ENCODE measurements at places on chromosomes 16 and 17.

GRCh38 chr17:57326764-57327163, 70.4 kb downstream of the MSI2 start:
- DNase-seq = no peak

GRCh38 chr17:75130059-75130631, 1.4 kb downstream of the NT5C start:
- no peak for DNase-seq

GRCh38 chr16:86011532-86011931, 112.6 kb downstream of the IRF8 start:
- DNase-seq = no peak

GRCh38 chr17:80099291-80100034, 1.9 kb upstream of the GAA start:
- no peak for DNase-seq

DNA sequence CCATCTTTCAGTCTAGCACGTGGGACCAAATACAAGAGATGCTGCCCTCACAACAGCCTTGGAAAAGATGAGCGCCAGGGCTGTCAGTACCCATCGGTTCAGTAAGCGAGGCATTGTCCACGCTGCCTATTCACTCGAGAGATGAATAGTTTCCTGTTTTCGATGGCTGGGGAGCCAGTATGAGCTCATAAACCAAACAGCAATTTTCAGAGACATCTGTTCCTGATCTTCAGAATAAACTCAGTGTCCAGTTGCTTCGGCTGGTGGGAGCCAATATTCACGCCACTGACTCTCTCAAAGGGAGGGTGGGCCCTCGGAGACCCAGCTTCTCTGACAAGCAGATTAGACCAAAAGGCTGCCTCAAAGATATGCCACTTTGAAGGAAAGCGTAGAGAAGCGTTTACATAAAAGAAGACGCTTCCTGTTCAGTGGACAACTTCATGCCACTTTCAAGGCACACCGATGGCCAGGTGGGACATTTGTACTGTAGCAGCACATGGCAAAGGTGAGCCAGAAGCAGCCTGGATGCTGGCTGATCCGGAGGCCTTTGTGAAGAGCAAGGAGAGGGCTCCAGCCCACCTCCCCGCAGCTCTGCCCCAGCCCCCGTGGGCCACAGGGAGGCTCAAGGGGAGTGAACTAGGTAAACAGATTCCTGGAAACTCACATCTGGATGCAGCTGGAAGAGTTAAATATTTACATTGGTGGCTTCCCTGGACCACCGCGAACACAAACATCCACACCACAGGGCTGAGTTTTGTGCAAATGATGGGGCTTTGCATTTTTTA, 6.0 kb downstream of the TIMM22 start:
- peak; percentile 77 for DNase-seq

- no peak for DNase-seq
Measured at GRCh38 chr17:2862197-2862596, 66.0 kb downstream of the RAP1GAP2 start.

DNA sequence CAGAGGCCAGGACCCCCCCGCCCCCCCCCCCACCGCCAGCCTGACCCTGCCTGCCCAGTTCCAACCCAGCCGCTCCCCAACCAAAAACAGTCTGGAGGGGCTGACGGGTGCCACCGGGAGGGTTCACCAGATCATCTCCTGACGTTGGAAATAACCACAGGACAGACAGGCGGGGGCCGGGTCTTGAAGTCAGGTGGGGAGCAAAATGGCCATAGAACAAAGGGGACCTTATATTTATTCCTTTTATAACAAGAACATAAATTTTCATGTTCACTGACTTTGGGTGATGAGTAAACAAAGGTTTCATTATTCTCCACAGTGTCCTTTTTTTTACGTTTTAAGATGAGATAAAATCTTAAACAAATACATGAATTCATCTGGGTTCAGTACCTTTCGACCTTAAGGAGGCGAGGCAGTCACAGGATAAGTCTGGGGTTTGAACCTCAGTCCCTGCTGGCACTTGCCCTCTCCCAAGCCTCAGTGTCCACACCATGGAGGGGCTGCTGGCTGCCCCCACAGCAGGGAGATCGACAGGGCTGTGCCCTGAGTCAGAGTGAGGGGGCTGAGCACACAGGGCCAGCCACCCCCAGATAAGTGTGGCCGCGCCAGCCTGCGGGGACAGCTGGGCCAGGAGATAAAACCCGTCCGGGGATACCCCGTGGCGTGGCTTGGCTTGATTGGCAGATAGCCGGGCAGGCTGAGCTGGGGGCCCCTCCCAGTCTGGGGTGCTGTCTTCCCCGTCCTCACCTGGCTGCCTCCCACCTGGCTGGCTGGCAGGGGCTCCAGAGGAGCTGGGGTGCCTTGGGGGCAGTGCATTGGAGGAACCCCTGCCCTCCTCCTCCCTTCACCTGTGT, 15.0 kb downstream of the SLC7A5 start:
- DNase-seq = no peak

- DNase-seq = no peak
Measured at GRCh38 chr17:80957461-80957941, 34.1 kb upstream of the CHMP6 start.

DNA sequence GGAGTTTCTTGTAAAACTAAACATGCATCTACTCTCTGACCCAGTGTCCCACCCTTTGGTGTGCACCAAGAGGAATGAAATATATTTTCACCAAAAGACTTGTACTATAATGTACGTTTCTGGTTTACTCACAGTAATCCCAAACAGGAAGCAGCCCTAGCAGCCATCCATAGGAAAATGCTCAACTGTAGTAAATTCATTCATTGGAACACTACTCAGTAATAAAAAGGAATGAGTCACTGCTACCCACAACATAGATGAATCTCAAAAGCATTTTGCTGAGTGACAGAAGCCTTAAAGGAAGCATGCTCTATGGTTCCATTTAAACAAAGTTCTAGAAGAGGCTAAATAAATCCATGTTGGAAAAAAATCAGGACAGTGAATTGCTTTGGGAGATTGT, 37.6 kb upstream of the DHRS7B start:
- DNase-seq = peak; percentile 51

GRCh38 chr17:42287977-42288802, at the start of gene STAT5A:
TSS of gene STAT5A (plus strand) at chr17:42288498. CDS start at chr17:42289412, 914 bp downstream.
- peak; percentile 80 for DNase-seq

GRCh38 chr17:37220607-37220953, 155.2 kb upstream of the C17orf78 start:
- DNase-seq = peak; percentile 39

DNA sequence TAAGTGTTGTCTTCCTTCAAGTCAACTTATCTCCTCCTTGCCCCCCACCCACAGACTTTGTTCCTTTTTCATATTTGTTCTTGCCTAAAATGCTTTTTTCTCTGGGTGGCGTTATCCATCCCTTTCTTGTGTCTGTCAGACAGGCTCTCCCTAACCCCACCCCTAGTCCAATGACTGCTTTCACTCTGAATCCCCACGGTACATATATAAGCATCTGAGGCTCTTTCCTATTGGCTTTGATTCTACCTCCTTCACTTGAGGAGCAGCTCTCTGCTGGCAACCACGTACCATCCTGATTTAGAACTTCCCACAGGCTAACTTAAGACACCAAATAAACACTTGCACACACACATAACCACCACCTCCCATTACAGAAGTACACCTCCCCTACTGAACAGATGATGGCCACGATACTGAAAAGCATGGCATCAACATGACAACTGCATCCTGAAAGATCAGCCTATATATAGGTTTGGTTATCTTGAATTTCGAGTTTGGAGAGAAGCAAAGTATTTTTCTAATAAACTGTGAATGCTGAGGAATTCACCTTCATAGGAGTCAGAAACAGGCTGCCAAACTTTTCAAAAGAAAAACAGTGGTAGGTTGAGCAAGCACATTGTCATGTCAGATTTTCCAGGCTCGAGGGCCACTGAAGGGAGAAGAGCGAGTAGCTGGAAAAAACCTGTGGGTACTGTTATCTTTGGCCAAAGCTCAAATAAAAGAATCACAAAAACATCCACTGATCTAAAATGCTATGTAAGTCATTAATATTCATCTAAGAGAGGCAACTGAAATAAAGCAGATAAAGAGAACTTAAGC, 24.3 kb downstream of the STAT3 start:
- no peak for DNase-seq

DNA sequence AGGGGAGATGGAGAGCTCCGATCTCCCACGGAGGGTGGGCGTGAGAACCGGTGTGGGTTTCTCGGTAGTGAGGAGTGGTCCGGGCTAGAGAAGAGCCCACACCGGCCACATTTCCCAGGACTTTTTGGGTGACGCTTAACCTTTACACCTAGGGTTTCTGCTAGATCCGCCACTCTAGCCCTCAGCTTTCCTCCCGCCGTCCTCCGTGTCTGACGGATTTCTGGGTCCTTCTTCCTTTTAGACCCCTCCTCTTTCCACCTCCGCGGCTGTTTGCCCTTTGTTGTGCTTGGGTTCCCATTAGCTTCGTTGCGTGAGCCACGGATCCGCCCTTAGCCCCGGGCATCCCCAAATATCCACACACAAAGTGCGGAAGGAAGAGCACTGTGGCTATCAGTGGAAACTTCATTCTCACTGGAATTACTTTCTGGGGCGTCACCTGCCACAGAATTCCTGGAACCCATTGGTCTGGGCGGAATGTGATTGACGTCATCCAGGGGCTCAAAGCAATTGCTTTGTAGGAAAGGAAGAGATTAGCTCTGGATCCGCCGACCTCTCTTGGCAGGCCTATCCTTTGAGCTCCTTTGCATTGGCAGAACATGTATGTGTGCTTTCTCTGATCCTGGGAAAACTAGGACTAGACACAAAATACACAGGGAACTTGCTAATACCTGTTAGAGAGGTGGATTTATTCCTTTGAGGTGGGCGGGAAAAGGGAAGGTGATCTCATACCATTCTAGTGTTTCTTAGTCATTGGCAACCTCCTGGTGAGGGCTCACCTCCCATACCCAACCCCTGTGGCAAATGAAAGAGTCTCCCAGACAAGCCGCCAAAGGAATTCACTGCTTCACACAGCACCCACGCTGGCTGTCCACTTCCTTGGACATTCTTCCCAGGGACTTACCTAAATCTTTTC, 654 bp downstream of the TNFAIP1 start:
- DNase-seq = peak; percentile 89

- peak; percentile 85 for DNase-seq
Measured at GRCh38 chr16:84511180-84511800, 6.8 kb upstream of the MEAK7 start.

DNA sequence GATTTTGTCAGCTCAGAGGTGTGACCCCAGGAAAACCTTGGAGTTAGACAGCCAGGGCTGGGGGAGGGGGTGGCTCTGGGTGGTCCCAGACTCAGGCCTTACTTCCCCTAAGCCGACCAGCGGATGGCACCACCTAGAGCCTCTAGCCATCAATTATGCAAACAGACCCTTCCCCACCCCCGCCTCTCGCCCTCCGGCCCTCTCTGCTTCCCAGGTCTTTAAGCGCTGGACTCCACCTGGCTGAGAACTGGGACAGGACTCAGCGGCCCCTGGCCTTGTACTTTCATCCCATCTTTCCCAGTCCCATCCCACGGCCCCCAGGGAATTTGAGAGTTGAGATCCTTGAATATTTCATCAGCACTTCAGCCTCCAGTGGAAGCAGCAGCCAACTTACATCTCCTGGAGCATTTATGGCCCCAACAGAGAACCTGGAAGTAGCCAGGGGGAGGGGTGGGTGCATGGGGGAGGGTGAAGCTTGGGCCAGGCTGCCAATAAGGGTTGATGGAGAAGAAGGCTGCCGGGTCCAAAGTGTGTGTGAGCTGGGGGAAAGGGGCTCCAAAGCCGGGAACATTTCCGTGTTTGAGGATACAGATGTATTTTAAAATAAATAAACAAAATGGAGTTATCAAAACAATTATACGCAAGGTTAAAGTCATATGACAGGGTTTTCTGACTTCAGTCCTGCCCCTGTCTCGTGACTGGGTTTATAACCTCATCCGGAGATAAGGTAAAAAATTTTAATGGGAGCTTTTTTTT, 7.5 kb upstream of the JUP start:
- DNase-seq = no peak

DNA sequence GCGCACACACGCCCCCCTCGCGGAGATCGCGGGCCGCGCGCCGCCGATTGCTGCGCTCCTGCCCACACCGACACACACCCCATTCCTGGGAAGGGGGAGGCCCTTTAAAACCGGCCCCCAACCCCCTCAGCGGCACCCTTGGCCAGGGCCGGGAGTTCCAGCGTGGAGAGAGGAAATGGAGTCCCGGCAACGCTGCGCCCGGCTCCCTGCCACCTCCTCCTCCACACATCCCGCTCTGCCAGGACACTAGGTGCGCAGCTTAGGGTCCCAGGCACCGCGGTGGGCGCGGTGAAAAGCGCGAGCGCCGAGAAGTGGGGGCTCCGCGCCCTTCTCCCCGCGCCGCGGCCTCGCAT, 397 bp downstream of the CDC42EP4 start:
- no peak for DNase-seq

DNA sequence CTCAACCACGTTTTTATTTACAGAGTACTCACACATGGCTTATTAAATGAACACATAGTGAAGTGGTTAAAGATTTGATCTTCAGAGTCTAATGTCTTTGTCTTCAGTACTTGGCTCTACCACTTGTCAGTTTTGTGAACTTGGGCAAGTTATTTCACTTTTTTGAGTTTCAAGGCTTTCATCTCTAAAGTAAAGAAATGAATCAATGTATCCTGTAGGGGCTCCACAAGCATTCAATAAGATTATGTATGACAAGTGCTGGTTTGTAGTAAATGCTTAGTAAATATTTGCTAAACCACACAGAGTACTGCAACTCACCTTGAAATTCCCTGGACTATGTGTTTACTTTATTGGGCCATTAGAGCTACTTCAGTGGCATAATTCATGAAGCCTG, 446.0 kb upstream of the GOT2 start:
- no peak for DNase-seq

DNA sequence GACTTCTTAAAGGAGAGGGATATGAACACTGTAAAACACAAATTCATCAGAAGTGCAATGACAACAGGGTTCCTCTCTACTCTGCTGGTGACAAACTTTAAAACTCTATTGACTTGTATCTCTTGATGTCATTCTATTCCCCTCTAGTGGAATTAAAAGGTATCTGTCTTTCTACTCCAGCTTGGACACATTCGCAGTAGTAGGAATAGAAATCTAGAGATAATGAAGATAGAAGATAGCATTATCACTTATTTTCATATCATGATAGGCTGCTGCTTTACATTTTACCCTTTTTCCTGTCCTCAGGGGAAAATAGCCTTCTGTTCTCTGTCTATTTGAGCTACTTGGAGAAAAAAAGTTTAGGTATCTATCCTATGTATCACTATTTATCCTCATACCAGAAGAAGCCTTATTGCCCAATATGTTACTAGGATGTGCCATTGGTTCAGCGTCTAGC, 209.6 kb upstream of the CACNG5 start:
- peak; percentile 41 for DNase-seq

DNA sequence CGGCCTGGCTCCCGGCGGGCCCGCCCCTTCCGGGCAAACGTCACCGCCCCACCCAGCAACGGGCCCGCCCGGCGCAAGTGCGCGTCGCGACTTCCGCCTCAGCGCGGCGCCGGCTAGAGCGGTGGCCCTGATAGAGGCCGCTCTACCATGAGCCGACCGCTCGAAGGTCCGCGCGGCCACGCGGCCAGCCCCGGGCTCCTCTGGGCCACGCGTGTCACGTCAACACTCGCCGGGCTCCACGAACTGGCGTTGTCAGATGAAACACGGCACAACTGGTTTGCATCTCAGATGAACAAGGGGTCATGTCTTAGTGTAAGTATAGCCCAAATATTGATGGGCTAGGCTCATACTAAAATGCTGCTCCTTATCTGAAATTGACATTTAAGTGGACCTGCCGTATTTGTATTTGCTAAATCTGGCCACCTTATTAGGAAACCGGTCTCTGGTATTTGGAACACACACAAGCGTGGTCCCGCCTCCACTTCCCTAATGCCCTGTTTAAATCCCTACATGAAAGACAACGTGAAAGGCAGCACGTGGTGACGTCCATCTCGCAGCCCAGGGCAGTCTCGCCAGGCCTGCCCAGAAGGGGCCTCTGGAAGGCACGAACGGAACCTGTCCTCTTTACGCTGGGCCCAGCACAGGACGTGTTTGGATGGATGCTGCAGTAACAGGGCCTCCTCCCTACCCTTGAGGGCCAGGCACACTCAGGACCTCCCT, at the start of gene ZNF598:
Gene ZNF598, minus strand, starts transcription at position 31 of the 720 bp plus-strand sequence.
- peak; percentile 87 for DNase-seq

Data from AG10803 (cell line).